ENCODE measurements at places on chromosomes 4 and X.

- no peak for DNase-seq
These were observed 16.5 kb upstream of the ENPP6 start for GRCh38 chr4:184234155-184234554.

DNA sequence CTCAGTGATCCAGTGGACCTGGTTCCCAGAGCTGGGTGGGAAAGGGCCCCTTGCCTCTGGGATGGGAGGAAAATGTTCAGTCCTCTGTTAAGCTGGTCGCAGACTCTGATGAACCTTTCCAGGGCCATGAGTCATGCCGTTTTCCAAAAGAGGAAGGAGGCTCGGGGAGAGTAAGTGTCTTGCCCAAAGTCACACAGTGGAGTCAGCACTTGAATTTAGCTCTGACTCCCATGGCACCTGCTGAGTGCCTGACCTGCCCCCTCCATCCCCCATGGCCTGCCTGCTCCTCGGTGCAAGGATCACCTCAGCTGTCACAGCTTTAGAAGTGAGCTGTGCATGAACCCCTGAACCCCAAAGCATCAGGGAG lies 14.0 kb upstream of the KIAA0232 start:
- no peak for DNase-seq

DNA sequence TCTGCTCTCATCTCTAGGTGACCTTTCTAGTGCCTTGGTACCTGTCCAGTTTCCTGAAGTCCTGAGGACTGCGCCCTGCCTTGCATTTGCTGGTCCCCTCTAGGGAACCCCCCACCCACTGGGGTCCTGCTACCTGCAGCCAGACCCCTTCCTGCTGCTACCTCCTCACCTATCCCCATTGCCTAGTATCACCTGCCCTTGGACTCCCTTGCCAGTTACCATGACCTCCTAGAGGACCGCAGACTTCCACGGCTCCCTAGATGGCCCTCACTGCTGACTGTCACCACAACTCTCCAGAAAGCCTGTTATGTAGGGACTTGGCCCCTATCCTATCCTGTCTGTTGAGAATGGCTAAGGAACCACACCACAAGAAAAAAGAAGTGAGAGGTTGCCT lies 166.6 kb downstream of the EFNB1 start:
- no peak for DNase-seq

- no peak for DNase-seq
These were observed 19.5 kb upstream of the WDFY3 start for GRCh38 chr4:84985952-84986351.

GRCh38 chr4:95877636-95878035 lies 37.7 kb downstream of the PDHA2 start:
- DNase-seq = no peak

- DNase-seq = no peak
These were observed 58.3 kb downstream of the KCNIP4 start for GRCh38 chr4:21890231-21890630.

- peak; percentile 0 for DNase-seq
These were observed 151.4 kb upstream of the USP9X start for GRCh38 chrX:40933706-40934425.

DNA sequence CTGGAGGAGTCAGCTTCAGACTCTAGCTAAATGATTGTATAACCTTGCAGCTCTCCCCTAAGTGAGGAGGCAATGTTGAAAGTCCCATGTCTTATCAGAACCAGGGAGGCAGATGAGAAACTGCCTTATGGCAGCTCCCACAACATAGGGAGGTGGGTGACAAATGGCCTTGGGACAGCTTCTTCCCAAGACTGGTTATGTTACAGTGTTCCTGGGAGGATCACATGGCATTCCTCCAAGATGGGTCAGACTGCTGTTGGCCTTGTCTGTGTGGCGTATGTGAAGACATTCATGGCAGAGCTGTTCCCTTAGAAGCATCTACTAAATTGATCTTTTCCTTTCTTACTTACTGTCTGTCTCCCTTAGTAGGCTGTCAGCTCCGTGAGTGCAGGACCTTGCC lies 42.0 kb downstream of the HPRT1 start:
- no peak for DNase-seq

DNA sequence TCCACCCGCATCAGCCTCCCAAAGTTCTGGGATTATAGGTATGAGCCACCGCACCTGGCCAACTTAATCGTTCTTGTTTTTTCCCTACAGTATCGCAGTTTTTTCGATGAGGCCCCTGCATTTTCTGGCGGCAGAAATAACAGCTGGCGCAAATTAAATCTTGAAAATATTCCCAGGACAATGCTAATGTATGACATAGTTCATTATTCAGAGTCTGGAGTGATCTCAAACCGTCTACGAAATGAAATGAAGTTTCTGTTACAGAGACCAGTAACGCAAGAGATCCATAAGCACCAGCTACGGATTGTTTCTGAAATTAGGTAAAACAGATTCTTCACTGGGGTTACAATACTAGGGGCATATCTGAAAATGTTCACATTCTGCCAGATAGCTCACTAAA lies 27.3 kb downstream of the CXorf58 start:
- no peak for DNase-seq

DNA sequence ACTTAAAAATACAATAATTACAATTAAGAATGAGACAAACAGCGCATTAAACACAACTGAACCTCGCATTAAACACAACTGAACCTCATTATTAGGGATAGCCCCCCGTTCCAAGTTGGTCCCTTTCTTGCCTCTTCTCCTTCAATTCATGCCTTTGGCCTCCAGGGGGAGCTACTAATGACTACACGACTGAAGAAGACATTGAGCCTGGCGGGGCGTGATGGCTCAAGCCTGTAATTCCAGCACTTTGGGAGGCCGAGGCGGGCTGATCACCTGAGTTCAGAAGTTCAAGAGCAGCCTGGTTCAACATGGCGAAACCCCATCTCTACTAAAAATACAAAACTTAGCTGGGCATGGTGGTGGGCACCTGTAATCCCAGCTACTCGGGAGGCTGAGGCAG lies 56.4 kb upstream of the NWD2 start:
- DNase-seq = no peak

DNA sequence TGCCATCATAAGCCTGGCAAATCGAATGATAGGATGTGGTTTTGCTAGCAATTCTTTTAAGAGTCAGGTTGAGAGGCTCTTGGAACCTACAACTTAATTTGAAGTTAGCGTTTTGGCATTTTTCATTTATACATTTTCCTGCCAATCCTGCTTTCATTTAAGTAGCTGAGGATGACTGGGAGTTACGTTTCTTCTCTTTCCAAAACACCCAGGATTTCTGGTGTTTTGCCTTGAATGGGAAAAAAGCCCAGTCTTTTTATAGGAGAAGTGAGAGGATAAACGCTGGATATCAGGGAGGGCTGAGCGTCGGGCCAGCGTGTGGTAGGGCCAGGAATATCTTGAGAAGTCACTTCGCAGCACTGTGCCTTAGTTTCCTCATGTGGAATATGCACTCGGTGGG lies 174.2 kb upstream of the HAND2 start:
- no peak for DNase-seq

- DNase-seq = no peak
These were observed 836 bp downstream of the BTK start for GRCh38 chrX:101385026-101385684.

DNA sequence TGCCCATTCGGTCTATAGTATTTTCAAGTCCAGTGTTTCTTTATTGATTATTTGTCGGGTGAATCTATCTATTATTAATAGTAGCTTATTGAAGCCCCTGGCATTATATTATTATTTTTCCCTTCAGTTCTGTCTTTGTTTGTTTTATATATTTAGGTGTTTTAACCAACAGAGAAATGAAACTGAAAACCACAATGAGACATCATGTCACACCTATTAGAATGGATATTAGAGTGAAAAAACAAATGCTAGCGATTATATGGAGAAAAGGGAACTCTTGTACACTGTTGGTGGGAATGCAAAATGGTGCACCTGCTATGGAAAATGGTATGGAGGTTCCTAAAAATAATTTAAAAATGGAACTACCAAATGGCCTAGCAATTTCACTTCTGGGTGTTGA lies 272.5 kb downstream of the ADAM29 start:
- DNase-seq = no peak

DNA sequence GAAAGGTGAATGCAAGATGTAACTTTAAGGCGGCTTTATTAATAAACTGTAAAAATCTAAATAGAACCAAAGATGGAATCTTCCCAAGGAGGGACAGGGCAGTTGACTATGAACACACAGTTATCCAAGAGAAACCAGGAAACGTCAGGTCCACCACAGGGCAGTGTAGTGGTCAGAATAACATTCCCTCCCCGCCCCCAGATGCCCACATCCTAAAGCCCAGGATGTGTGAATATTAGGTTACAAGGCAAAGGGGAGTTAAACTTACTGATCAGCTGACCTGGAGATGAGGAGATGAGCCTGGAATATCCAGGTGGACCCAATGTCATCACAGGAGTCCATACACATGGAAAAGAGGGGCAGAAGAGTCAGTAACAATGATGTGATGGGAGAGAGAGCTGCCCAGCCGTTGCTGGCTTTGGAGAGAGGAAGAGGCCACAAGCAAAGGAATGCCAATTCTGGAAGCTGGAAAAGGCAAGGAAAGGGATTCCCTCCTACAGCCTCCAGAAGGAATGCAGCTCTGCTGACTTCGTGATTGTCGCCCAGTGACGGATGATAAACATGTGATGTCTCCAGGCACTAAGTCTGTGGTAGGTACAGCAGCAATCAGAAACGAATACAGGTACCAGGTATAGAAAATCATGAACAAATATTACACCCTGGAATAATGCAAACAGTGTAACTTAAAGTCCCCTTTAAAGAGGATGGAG lies 5.2 kb downstream of the SH3KBP1 start:
- no peak for DNase-seq

- DNase-seq = no peak
These were observed 115.9 kb downstream of the CPZ start for GRCh38 chr4:8708401-8709021.
